ENCODE measurements at places on chromosomes 3 and 15. TPM values are rescaled to one million over a fixed set of nuclear protein-coding genes. Genes with fewer than 3 reads are reported as not detected.

- DNase-seq, result no peak
- H3K36me3 ChIP-seq, result no peaks in the 10 kb centered on the region
- H3K4me3 ChIP-seq, result no peak overlapping the region
- H3K27ac ChIP-seq, result no peak overlapping the region
These were observed 164.0 kb upstream of the HES1 start for GRCh38 chr3:193971966-193972365.

DNA sequence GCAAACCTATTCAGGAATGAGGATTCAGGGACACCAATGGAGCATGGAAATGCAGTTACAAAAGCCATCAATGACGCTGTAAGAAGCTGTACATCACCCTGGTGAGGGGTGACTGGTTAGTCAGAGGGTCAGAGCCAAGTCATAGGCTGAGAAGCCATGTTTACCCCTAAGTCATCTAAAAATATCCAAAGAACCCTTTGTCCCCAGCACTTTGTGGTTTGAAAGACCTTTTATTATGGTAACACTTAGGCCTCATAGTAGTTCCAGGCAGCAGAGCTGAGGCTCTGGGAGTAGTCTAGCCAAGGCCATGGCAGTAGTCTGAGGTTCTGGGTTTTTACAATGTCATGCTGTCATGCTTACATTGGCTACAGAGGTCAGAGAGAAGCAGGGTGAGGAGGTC is 131.2 kb downstream of the CTNNB1 start:
- DNase-seq, result no peak
- H3K36me3 ChIP-seq, result no peaks in the 10 kb centered on the region
- no peaks in the 10 kb centered on the region for H3K27me3 ChIP-seq
- no peaks in the 10 kb centered on the region for H3K4me1 ChIP-seq

- no peak overlapping the region for H3K4me3 ChIP-seq
- no peak for DNase-seq
- no peaks in the 10 kb centered on the region for H3K36me3 ChIP-seq
- H3K4me1 ChIP-seq, result no peaks in the 10 kb centered on the region
- no peak overlapping the region for H3K27ac ChIP-seq
These were observed 24.8 kb upstream of the BOC start for GRCh38 chr3:113186566-113186965.

DNA sequence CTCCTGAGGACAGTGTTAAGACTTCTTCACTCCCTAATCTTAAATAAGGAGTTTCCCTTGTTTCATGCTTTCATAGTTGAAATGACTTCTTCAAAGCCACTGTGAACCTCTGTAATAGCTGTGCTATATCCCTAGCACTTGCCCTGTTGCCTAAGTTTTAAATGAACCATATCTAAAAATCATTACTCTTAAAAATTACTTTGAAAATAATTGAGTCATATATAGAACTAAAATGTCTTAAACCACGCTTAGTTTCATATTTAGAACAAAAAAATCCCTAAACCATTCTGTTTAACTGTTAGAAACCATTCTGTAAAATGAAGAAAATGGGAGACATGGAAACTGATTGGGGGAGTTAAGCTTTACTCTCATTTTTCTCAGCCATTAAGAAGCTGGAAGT is 29.8 kb downstream of the DNAJC19 start:
- no peak overlapping the region for H3K4me3 ChIP-seq
- H3K4me1 ChIP-seq, result no peaks in the 10 kb centered on the region
- no peak for DNase-seq
- no peaks in the 10 kb centered on the region for H3K27me3 ChIP-seq

DNA sequence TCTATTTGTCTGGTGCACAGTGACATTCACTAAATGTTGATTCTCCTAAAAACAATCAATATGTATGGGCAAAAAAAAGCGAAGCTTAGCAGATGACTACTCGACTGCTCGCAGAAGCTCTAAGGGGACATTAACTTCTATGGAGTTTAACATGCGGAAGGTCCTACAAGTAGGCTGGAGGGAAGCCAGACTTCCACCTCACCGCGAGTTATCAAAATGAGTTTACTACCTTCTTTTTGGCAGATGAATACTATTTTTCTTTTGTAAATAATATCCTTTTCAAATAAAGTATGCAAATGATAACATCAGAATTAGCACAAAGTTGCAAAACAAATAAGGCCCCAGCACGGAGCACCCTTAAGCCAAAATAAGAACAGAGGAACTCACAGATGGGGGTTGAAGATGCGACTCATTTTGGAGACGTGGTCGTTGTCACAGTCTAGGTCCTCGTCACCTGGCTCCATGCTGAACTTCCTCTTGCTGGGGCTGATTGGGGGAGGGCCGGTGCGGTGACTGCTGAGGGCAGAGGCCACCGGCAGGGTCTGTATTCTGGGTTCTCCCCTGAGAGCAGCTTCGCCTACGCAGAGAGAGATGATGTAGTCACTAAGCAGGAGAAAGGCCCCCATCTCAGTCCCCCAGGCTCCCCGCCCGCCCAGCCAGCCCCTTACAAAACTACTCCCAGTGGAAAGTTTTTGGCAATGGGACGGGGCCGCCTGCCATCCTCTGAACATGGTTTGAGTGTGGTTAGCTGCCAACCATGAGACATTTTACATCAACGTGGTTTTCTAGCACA is 42.1 kb downstream of the VGLL4 start:
- no peaks in the 10 kb centered on the region for H3K36me3 ChIP-seq
- no peaks in the 10 kb centered on the region for H3K27me3 ChIP-seq
- peaks cover 81% of the 10 kb centered on the region for H3K4me1 ChIP-seq
- no peak overlapping the region for H3K4me3 ChIP-seq
- DNase-seq, result peak; percentile 85
- peak overlapping the region; percentile 87 for H3K27ac ChIP-seq

Gene SPTSSB
- not detected for total RNA-seq

Gene RNF111
- 28.6 TPM for total RNA-seq

Gene KIF23
- total RNA-seq, result 0.16 TPM
